Gastrocnemius medialis (tissue), 4 donors: ENCODE measurements at places on chromosomes 6 and 20.

GRCh38 chr6:38713812-38714211, 1.3 kb upstream of the DNAH8 start:
- no peak for DNase-seq

DNA sequence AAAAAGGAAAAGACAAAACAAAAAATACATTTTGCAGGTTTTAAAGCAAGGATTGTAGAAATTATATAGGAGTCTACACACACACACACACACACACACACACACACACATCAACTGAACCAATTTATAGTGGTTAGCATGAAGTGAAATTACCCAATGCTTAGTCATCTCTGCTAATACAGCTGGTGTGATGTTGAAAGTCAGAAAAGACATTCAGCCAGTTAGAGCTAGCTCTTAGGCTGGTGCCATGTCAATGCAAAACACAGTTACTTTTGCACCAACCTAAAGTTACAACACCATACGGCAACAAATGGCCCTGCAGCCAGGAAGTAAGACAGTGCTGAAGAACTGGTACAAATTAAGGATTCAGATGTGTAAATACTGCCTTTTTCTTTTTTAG, 15.2 kb downstream of the FAM210B start:
- no peak for DNase-seq

- no peak for DNase-seq
Measured at GRCh38 chr20:1287306-1287705, 21.2 kb downstream of the SNPH start.

- DNase-seq, result no peak
Measured at GRCh38 chr6:157406661-157407060, 25.7 kb downstream of the ZDHHC14 start.

DNA sequence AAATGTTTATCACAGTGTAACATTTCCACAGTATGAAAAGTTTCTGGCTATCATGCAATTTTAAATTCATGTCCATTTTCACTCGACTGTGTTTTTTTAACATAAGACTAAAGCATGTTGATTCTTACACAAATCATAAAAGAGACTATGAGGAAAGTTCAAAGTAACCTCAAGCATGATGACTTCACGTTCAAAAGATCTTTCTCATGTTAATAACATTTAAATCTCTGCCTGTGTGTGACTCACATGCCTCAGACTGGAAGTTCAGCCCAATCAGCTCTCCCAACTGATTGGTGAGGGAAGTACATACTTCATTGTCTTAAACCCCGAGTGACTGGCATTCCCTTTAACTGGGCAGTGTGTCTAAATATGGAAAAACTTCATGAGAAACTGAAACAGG, 37.4 kb downstream of the ATXN1 start:
- no peak for DNase-seq
